Epithelial cell of proximal tubule (primary cell): ENCODE measurements at places on chromosomes 12 and 14.
A peak's percentile ranks its signal among the peaks of the same experiment; 100 is the strongest.

DNA sequence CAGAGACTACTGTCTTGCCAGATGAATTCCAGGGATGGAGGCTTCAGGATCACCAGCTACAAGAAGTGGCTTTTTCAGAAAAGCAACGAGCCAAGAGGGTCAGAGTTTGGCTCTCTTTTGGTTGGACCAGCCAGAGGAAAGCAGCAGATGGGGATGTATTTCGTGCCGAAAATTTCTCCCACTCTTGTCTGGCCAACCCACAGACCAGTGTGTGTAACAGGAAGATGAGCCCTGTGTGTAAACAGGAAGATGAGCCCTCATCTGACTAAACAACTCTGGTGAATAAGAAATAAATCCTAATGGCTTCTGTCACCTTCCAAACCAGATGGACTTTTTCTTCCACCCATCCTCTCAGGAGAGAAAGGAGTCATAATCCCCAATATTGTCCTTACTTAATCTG, 13.1 kb downstream of the GPR68 start:
- no peak for DNase-seq

DNA sequence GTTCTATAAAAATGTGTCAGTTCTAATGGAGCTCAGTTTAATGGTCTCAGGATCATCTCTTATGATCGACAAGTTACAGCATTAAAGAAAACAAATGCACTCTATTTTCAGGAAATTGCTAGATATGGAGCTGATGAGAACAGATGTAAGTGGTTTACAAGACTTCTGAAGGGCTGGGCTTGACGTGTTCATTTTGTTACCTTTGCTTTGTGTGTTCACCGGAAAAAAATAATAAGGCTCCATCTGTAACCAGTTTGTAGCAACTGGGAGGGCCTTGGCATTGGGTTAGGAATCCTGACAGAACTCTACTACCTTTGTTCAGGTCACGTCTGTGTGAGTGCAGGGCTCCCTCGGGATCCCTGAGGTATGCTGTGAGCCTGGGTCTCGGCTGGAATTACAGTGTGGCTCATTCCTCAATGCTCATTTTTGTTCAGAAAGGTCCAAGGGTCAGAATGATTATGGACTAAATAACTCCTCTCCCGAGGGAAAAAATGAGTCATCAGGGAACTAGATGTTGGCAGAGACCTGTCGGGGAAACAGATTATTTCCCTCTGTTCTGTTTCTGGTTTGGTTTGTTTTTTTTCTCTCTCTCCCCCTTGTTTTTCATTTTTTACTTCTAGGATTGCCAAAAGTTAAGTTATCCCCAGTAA, 158.0 kb downstream of the SLC5A8 start:
- peak; percentile 97 for DNase-seq

DNA sequence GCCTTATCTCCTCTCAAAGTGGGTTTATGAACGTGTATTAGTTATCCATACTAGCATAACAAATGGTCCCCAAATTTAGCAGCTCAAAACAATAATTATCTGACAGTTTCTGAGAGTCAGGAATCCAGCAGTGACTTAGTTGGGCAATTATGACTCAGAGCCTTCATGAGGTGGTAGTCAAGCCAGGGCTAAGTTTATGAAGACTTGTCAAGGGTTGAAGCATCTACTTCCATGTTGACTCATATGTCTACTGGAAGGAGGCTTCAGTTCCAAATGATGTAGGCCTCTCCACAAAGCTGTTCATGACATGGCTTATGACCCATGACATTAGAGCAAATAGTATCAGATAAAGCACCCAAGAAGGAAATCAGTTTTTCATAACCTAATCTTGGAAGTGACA, 73.2 kb downstream of the IPO8 start:
- peak; percentile 23 for DNase-seq

GRCh38 chr12:67940780-67941243, 48.4 kb upstream of the IFNG-AS1 start:
- DNase-seq = peak; percentile 41

GRCh38 chr14:61258985-61259384, 22.2 kb downstream of the TMEM30B start:
- DNase-seq = no peak

GRCh38 chr12:52224151-52224550, 8.9 kb upstream of the KRT7 start:
- no peak for DNase-seq

DNA sequence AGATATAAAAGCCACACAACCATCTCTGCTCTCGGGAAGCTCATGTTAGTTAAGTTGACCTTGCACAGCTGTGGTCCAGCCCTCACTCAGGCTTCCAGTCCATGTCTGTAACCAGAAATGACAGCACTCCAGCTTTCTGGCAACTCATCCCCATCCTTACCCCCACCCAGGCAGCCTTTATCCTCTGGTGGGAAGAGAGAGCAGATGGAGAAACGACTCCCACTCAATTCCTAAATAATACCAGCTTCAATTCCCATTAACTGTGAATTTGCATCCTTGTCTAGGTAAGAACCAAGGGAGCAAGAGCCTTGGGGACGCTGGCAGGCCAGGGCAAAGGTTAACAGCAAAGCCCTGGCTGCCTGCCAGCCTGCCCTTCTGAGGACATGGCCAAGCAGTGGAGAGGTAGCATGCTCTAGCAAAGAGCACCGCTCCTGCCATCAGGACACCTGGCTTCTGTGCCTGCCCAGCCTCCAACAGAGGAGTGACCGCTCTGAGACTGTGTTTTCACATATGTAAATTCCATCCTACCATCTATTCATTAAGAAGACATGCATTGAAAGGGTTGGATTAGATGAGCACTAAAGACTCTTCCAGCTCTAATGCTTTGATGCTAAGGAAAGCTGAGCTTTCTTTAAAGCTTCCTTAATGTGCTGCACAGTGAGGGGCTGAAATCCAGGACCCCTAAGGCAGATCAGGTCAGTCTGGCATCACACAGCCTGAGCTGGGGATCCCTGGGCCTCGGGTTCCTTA, 236.1 kb downstream of the GRIN2B start:
- DNase-seq = no peak

DNA sequence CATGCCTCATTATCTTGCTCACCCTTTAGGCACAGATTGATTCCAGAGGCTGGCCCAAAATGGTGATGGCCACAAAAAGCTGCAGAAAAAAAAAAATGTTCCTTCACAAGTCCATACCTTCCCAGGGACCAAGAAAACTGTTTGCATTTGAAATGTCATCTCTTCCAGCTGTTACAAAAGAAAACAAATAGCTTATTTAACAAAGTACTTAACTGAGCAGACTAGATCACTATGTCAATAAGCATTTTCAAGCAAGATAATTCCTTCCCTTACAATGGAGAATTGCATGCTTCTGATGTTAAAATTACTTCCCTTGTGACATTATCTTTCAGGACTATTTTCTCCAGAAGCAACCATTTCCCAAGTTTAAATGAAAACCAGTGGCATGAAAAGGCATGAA, 377.9 kb upstream of the KITLG start:
- DNase-seq = no peak
